ENCODE measurements at places on chromosomes 6 and 20. TPM values are rescaled to one million over a fixed set of nuclear protein-coding genes. Genes with fewer than 3 reads are reported as not detected.

Gene LBP
- 9.0 TPM for total RNA-seq

Gene RAET1E
- total RNA-seq, result 1.2 TPM

Gene BTN3A1
- total RNA-seq, result 12.4 TPM

Gene ARFGEF3
- total RNA-seq, result 1.4 TPM

Gene GRM4
- total RNA-seq, result not detected

Gene MUCL3
- not detected for total RNA-seq

Gene ADGRB3
- 2.3 TPM for total RNA-seq

Gene BMP5
- total RNA-seq, result 5.2 TPM

Gene SLC24A3
- total RNA-seq, result 2.1 TPM

Gene CUL9
- total RNA-seq, result 14.6 TPM

Gene SAMD10
- total RNA-seq, result 2.7 TPM

DNA sequence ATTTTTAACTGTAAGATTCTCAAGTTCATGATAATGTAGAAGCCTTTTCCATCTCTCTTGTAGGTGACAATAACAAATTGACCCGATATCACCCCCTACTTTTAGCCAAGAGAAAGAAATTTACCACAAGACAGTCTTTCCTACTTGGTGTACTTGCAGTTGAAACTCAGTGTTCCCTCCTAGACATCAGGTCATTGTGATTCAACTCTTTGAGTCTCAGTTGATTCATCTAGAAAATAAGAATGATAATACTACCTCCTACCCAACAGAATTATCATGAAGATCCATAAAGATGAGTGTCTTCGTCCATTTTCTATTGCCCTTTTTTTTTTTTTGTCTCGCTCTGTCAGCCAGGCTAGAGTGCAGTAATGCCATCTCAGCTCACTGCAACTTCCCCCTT is 51.3 kb upstream of the TRERF1 start:
- DNase-seq, result no peak

DNA sequence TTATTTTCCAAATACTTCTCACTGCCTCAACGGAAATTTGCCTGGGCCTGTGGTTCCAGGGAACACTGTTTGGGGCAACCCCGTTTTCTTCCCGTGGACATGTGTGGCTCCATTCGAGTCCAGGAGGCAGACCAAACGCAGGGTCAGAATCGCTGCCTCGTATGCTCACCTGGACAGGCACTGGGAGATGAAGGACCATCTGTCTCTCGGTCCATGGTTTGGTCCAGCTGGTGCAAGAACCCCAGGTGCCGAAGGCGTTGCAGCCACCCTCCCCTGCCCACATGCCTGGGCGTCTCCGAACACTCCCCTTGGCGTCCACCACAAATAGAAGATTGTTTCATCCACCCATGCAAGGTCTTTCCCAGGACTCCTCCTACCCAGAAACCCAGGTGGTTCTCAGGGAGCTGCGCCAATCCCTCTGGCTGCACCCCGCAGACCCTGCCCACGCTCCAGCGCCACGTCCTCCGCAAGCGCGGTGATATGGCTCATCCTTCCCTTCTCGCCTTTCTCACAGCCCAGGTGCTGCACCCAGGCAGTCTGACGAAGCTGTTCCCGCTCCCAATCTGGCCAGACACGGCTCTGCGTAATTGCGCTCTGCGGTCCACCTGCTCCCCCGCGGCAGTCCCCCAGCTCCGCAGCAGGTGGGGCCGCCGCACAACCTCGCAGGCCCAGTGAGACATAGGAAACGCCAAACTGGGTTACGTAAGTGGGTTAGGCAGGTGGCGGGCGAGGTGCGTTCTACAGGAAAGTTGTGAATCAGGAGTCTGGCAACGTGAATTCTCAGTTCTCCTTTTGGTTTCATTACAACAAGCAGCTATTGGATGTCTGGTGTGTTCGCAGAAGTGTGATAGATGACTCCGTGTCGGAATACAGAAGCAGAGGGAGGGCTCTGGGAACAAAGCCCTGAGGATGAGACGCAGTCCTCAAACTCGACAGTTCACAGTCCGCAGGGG is 146.2 kb upstream of the ECI2 start:
- peak; percentile 46 for DNase-seq

- DNase-seq, result no peak
Observed at GRCh38 chr6:52233975-52234823, 10.1 kb downstream of the IL17F start.

- DNase-seq, result no peak
Observed at GRCh38 chr6:143675946-143676345, 1.8 kb upstream of the PHACTR2 start.

DNA sequence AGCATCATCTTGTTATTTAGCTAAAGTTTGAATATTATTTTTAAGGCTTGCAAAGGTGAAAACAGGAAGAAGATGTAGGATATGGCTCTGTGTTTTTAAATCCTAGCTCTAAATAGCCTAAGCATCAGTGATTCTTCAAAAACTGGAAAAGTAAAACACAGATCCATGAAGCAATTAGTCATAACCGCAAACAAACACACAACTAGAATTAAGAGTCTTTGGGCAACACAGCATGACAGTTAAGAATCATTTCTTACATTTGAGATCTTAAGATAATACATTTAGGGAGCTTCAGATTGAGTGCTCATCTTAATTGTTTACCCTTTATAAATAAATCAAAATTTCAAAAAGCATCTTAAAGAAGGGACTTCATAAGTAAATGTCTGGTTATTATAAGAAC is 115.8 kb upstream of the MAP7 start:
- DNase-seq, result no peak

DNA sequence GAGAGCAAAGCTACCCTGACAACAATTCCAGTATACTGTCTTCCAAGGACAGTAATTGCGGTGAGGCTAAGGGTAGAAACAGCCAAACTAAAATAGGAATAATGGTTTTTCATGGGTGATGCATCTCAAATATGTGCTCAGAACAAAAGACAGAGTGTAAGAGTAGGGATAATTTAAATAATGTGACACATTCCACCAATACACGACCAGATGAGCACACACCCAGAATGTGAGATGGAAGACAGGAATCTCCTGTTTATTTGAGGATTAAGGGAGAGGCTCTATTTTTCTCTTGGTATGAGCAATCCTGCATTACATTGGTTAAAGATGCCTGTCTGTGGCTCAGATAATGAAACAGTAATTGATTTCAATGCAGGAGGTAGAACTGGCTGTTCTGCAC is 292.9 kb upstream of the ZFP64 start:
- no peak for DNase-seq

DNA sequence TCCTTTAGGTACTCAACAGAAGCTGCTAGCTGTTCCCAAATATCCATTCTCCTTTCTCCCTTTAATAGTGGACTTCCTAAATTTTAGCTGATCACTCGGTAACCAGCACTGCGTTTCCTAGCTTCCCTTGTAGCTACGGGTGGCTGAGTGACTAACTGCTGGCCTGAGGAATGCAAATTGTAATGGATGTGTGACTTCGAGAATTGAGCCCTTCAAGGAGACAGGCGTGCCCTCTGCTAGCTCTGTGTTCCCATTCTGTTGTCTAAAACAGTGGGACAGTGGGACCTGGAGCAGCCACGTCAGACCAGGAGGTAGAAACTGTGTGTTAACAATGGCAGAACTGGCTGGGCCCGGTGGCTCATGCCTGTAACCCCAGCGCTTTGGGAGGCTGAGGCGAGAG is 56.5 kb downstream of the SCML4 start:
- DNase-seq, result no peak

- no peak for DNase-seq
Observed at GRCh38 chr20:62575976-62576722, 66.2 kb upstream of the SLCO4A1 start.

GRCh38 chr6:137339929-137340559 is 120.9 kb upstream of the IFNGR1 start:
- DNase-seq, result no peak

DNA sequence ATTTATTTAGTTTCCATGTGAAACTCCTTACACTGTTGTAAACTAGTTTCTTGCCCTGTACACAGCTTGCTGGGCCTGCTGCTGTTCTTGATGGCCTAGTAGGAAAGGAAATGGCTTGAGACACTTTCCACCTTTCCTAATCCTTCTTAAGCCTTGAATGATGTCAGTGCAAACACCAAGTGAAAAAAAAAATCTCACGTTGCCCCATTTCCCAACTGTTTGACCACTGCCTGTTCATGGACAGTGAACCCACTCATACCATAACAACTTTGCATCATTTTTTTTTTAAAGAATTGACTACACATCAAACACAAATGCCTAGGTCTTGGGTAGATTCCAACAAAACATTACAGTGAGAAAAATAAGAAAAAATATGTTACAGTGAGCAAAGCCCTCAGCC is 653.6 kb upstream of the FLRT3 start:
- no peak for DNase-seq

DNA sequence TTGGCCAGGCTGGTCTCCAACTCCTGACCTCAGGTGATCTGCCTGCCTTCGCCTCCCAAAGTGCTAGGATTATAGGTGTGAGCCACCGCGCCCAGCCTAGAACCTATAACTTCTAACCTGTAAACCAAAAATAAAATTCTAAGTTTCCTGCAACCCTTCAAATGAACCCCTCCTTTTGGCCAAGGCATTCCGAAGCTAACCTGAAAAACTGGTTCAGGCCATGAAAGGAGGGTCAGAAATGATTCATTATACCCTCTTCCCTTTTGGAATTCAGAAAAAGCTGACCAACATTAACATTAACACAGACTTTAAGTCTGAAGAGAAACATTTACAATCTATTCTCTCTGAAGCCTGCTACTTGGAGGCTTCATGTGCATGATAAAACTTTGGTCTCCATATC is 165.1 kb downstream of the TINAG start:
- DNase-seq, result no peak

- DNase-seq, result no peak
Observed at GRCh38 chr6:80329496-80329895, 223.0 kb downstream of the BCKDHB start.

DNA sequence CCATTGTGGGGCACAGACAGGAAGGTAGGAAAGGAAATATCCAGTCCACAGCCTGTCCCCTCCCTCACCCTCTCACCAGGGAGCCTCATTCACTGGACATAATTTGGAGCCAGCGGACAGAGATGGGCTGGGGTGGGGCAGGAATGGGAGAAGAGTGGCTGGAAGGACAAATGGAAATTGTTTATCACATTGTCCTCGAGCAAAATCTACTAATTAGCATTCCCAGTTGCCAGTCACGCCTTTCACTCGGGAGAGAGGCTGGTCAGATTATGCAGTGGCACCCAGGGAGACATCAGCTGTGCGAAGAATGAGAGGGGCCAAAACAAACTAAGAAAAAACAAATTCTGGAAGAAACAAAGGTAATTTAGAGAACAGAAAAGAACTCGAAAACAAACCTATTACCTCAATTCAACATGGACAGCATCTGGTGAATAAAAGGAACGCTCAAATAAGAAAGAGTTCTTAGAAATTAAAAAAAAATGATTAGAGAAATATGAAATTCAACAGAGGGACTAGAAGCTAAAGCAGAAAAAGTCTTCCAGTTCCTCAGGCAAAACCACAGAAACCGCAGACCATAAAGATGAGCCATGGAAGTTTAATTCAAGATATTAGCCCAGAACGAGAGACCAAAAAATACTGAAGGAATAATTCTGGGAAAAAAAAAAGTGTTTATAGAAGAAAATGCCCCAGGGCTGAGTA is 108.5 kb upstream of the RALGAPA2 start:
- DNase-seq, result no peak

DNA sequence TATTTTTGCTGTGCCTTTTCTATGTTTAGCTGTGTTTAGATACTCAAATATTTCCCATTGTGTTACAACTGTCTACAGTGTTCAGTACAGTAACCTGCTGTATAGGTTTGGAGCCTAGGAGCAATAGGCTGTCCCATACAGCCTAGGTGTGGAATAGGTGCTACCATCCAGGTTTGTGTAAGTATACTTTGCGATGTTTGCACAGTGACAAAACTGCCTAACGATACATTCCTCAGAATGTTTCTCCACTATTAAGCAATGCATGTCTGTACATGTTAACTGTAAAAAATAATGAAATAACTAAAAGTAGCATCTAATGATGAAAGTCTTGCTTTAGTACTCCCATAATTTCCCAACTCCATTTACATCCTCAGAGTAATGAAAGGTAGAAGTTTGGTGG is 46.0 kb downstream of the SERAC1 start:
- DNase-seq, result no peak

GRCh38 chr6:25446830-25447569 is 167.8 kb downstream of the CARMIL1 start:
- no peak for DNase-seq

DNA sequence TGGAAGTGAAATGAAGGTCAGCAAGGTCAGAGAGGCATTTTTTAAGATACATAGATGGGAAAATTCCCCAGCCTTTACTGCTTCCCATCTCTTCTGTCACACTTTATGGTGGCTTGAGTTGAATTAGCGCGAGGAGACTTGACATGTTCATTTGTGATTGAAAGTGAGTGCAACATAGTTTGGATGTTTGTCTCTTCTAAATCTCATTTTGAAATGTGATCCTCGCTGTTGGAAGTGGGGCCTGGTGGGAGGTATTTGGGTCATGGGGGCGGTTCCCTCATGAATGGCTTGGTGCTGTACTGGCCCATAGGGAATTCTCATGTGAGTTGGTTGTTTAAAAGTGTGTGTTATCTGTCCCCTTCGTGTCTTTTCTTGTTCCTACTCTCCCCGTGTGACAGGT is 237.2 kb downstream of the CDKAL1 start:
- no peak for DNase-seq

- no peak for DNase-seq
Observed at GRCh38 chr20:62505337-62506045, 29.7 kb upstream of the GATA5 start.

DNA sequence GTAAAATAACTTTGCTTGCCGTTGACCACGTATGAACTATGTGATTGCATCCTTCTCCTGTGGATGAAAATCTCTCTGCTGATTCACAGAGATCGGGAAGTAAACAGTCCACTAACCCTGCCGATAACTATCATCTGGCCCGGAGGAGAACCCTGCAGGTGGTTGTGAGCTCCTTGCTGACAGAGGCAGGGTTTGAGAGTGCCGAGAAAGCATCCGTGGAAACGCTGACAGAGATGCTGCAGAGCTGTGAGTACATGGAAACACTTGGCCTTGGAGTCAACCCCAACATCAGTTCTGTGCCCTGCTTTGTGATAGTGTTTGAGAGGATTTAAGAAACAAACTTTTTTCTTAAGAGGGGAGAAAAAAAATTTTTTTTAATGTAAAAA is 937 bp downstream of the TAF8 start:
- DNase-seq, result no peak

DNA sequence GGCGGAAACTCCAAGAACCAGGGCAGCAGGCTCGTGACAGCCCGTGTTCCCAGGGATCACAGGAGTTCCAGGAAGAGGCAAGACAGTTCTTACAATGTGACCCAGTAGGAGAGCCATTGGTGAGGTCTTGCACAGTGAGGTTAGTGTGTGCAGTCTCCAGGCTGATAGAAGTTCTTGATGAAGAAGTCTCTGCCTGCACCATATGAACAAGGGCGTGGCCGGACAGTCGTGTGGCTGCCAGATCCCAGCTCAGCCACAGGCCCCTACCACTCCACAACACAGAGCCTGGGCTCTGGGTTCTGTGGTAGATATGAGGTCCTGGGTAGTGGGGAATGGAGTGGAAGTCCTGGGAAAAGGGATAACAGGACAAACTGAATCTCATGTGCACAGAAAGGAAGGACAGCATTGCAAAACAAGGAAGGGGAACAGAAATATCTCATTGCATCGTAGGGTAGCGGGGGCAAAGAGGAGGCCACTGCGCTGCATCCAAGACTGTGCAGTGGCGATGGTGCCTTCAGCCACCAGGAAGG is 65.2 kb downstream of the STX11 start:
- DNase-seq, result peak; percentile 31

- DNase-seq, result no peak
Observed at GRCh38 chr20:48704761-48705160, 123.0 kb downstream of the PREX1 start.

GRCh38 chr20:51164731-51165130 is 141.8 kb upstream of the KCNG1 start:
- DNase-seq, result no peak

GRCh38 chr6:33817489-33817888 is 13.7 kb upstream of the MLN start:
- no peak for DNase-seq

- no peak for DNase-seq
Observed at GRCh38 chr6:112283621-112284020, 29.3 kb upstream of the LAMA4 start.

Data from left cardiac atrium (tissue), 4 donors.